ENCODE measurements at places on chromosomes 11 and 22.

GRCh38 chr11:66970371-66970806, 4.7 kb upstream of the C11orf86 start:
- DNase-seq = no peak

DNA sequence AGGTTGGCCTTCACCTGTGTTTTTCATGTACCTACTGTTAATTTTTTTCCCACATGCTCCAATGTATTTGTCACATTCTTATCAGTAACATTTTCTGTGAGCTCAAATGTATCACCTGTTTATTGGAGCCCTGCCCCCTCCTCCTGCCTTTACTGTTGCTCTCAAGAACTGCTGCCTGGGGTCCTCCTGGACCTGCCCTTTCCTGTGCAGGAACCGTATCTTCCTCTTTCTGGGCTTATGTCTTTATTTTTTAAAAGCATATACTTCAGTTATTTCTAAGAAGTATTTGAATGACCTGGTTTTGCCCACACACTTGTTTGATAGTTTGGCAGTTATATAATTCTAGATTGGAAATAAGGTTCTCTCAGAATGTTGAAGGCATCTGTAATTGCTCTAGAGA, 5.9 kb downstream of the FAM118B start:
- DNase-seq = no peak

- DNase-seq = peak; percentile 61
These were observed 12.8 kb downstream of the PTPRJ start for GRCh38 chr11:47992959-47993820.

DNA sequence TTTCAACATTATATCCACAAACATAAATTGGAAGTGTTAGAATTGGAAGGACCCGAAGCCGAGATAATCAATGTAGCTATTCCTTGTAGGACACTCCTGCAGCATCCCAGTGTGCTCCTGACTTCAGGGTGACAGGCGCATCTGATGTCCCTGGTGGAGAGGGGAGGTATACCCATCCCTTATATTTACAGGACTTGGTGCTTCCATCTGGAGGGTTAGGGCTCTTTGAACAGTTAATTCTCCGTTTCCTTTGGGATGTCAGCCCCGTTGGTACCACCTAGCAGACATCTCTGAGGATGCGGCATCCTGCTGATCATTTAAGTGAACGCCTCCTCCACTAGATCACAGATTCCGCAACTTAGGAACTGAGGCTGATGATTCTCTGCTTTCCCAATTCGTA, 451.3 kb downstream of the OPCML start:
- DNase-seq = no peak

DNA sequence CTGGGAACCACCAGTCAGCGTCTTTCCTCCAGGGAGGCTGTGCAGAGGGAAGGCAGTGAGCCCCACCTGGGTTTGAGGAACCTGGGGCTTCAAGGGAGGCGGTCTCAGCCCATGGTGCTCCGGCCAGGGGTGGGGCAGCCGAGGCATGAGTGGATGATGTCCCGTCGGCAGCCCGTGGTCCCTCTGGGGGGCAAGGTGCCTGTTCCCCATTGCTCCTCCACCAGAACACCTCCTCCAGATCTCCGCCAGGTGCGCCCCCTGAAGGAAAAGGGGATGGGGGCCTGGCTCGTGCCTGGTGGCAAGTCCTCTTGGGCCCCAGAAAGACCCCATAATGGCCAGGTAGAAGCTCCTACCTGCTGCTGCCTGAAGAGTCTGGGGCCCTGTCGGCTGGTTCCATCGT, 94.1 kb downstream of the KCNQ1 start:
- no peak for DNase-seq

DNA sequence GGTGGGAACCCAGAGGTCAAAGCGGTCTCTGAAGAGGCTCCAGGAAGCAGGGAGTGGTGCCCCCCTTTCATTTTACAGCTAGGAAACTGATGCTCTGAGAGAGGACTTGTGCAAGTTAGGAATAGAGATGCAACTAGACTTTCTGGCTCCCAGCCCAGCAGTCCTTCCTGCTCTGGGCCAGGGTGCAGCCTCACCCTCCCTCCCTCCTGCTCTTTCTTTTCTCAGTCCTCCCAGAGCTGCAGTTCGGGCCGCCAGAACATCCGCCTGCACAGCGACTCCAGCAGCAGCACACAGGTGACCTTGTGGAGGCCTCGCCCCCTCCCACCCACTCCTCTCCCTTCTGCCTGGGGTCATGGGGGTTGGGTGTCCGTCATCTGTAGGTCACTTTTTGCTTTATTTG, 51.5 kb downstream of the LHFPL7 start:
- no peak for DNase-seq

- no peak for DNase-seq
These were observed 69.5 kb downstream of the PRCP start for GRCh38 chr11:82830746-82831145.

DNA sequence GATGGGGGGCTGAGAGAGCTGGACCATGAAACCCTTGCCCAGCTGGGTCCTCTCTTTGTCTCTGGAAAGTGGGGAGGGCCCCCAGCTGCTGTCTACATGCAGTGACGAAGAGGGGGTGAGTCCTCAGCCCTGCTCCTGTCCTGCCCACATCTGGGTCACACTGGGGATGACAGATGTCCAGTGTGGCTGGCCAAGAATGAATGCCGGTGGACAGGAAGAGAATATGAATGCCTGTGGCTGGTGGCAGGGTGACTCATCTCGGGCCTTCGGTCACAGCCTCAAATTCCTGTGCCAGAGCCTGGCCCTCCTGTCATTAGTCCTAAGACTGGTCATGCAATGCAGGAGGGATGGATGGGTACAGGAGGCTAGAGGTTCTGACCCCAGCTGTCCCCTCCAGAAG, 2.2 kb upstream of the PNPLA3 start:
- peak; percentile 89 for DNase-seq

DNA sequence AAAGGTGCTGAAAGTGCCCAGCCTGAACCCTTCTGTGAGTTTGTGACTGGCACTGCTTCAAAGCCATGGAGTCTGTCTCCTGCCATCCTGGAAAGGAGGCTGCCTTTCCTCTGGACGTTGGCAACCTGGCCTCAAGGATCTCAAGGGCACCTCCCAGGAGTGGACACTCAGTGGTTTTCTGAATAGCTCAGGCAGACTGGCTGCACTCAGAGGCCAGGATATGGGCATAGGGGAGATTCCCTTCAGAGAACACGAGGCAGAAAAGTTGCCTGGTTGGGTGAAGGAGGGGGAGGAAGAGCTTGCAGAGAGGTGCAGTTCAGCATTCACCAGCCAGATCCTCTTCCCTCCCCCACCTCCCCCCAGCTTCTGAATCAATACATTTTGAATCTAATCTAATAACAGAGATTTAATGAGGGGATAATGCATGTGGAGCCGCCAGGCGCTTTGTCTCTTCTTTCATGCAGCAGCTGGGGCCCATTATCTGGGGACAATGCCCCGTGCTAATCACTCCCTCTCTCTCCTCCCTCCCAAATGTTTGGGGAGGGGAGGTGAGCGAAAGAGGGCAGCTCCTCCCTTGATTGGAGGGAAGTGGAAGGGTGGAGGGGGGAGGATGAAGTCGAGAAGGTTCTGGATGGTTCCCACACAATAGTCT, 17.7 kb downstream of the HTR3A start:
- DNase-seq = no peak

GRCh38 chr22:39169797-39170466, 17.5 kb upstream of the CBX7 start:
- no peak for DNase-seq

DNA sequence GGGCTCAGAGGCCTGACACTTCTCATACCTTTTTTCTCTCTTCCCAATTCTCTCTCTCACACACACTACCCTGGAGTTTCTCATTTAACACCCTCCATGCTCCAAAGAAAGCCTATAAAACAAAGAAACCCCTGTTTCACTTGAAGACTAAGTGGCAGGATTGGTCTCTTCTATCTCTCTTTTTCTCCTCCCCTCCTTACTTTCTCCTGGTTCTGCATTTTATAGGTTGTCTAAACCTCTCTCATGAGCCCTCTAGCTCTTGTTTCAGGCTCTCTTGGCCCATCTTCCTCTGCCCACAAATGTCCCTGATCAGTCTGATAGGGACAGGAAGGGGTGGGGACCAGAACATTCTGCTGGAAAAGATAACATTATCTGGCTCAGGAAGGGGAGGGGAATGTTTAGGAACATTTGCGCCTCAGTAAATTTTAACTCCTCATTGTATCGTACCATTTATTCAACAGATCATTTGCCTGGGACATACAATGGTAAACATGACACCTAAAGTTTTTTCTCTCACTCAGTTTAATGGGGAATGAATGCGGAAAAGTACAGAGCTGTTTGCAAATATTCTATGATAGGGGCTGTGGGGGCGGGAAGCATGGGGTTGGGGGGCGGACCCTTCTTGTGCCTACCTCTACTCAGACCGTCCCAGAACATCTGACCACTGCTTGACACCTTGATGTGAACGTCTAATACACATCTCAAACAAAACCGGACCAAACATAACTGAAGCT, 10.8 kb downstream of the CRYBA4 start:
- no peak for DNase-seq

DNA sequence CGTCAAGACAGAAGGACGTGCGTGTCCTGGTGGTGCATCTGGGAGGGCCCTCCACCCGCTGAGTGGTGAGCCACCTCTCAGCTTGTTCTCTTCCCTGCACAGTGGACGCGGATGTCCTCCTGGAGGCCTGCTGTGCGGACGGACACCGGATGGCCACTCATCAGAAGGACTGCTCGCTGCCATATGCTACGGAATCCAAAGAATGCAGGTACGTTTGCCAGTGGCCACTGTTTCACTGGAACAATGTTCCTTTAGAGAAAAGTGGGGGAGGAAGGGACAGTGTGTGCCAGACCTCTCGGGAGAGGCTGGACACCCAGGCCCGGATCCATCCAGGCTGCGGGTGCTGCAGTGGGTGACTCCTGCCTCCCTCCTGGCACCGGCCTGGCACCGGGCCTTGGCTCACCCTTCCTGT, 15.9 kb downstream of the FBLN1 start:
- peak; percentile 49 for DNase-seq

- DNase-seq = no peak
These were observed 23.4 kb upstream of the CADM1 start for GRCh38 chr11:115527534-115528125.

DNA sequence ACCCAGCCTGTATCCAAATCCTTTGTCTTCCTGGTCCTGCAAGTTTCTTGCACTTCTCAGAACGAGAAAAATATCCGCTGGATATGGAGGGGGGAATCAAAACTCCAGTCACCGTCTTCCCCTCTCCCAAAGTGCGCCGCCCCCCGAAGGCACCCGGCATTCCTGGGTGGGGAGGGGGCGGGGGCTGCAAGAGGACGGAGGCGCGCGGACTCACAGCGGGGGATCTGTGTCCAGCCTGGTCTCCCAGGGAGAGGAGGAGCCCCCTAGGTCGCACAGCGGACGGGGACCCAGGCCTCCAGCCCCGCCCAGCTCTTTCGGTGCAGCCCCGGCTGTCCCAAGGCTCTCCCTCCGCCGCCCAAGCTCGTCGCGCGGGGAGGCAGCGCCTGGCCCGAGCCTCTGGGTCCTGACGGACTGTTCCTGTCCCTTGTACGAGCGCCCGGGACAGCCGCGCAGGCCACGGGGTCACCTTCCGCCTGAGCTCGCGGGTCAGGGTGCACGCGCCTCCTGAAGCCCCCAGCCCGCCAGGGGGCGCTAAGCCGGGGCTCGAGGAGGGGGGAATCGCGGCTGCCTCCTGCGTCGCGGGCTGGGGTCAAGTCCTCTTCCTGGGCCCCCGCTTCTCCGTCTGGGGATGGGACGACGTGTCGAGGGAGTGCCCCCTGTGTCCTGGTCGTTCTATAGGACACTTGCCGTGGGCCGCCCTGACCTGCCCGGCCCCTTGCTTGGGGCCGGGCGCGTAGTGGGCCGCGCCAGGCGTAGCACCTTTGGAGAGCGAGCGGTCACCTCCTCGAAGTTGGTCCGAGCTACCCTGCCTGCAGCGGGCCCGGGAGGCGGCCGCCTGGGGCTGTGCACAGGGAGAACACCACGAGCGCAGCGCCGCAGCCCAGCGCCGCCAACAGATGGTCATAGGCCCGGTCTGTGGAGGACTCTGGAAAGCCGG, 2.4 kb upstream of the WNT11 start:
- DNase-seq = peak; percentile 70

- DNase-seq = peak; percentile 24
These were observed 345.4 kb upstream of the KIRREL3 start for GRCh38 chr11:127345819-127346459.
